ENCODE measurements at places on chromosomes 16 and 17.

GRCh38 chr17:53193044-53193443 lies 629.7 kb upstream of the KIF2B start:
- no peak for DNase-seq

DNA sequence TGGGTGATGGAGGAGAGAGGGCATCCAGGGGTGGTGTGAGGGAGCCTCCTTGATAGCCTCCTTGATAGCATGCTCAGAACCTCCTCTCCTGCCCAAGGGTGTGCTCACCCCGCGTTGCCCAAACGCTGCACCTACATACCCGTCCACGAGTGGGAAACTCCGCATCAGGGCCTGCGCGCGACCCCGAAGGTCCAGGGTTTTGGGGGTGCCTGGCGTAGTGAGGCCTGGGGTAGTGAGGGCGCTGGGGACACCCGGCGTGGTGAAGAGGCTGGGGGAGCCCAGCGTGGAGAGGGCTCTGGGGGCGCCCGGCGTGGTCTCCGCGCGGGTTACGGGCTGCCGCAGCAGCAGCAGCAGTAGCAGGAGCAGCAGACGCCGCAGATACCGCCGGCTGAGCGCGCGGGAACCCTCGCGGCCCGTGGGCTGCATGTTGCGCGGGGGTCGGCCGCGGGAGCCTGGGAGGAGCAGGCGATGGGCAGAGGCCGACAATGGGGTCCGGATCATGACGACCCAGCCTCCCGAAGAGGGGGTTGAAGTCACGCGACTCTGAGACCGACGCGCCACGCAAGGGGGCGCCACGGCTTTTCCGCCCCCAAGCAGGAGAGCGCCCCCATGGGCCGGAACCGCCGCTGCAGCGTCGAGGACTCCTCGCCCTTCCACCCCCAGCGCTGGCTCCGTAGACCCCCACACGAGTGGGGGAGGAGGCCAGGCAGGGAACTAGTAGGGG lies at the start of gene DPEP3:
Gene DPEP3, minus strand, starts transcription at position 545 of the 724 bp plus-strand sequence. Its CDS starts 119 bp downstream, at position 426.
- no peak for DNase-seq

DNA sequence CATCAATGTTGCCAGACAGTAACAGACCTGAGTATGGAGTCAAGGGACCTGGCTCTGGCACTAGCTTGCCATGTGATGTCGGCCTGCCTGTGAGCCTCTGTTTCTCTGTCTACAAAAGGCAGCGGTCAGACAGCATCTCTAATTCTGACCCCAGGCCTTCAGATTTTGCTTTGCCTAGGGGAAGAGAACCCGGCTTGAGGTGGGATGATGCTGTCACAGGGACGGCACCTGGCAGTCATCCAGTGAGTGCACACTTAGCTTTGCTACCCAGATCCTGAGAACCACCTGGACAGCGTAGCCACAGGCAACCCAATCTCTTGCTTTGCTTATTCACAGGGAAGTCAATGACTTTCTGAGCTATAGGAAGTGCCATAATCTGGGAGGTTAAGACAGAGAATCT lies 135.2 kb upstream of the SALL1 start:
- no peak for DNase-seq

- DNase-seq = no peak
These were observed 386.6 kb downstream of the SEC14L1 start for GRCh38 chr17:77527409-77527808.

GRCh38 chr16:67463059-67463458 lies 17.9 kb downstream of the ATP6V0D1 start:
- DNase-seq = no peak

DNA sequence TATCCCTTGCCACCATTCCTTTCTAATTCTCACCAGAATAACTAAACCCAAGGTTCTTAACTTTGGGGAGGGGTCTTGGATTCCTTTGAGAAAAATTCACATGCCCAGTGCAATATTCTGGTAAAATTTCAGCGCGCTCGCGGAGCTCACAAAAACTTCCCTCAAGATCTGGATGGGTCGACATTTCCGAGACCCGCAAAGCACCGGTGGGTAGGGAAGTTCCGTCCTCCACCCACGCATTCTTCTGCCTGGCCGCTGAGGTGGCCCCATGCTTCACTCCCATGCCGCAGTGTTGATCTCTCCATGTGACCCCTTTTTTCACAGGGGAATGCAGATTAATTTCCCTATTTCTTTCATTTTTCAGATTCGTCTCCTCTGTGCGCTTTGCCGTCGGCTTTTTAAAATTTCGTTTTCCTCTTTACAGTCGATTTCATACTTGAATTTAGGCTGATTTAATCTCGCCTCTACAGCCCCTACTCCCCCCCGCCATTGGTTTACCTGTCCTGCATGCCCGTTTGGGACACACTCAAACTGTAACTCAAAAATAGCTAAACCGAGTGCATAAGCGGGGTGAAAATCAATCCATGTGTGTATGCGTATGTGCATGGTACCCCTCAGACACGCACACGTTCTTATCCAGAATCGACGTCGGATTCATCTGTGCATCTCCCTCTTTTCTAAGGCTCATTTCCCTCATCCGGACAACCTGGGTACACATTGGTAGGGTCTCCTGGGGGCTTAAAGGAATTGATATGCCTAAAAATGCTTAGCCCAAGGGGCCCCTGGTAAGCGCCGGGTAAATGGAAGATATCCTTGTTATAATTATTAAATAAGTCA lies 1.4 kb upstream of the SP6 start:
- DNase-seq = no peak

DNA sequence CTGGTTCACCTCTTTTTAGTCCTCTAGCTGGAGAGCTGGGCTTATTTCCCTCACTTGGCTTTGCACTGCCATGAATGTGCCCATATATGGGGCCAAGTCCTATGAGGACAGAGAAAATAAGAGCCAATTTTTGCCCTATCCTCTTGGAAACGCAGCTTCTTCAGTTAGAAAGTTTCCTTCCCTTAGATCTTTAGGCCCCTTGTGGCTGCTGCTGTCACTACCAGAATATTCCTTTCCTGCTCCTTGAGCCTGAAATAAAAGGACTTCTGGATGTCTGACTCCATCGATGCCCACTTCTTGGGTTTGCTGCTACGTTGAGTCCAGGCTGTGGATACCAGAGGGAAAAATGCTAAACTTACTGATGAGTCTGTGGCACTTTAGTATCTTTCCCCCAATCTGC lies 487.1 kb downstream of the GRIN2A start:
- DNase-seq = no peak

DNA sequence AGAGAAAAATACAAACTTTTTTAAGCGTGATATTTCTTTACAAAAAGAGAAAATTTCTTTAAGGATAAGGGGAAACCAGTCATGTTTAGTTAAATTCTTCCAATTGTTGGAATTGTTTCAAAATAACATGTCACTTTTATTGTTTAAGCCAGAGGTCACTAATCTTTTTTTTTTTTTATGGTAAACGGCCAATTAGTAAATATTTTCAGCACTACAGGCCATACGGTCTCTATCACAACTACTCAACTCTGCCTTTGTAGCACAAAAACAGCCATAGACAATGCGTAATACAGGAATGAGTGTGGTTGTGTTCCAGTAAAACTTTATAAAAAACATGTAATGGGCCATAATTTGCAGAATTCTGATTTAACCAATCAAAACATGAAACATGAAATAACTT lies 401.4 kb downstream of the GRIN2A start:
- DNase-seq = no peak

- DNase-seq = no peak
These were observed 3.0 kb upstream of the SMARCD2 start for GRCh38 chr17:63845509-63845908.

GRCh38 chr16:78909226-78909625 lies 691.3 kb downstream of the MAF start:
- no peak for DNase-seq

DNA sequence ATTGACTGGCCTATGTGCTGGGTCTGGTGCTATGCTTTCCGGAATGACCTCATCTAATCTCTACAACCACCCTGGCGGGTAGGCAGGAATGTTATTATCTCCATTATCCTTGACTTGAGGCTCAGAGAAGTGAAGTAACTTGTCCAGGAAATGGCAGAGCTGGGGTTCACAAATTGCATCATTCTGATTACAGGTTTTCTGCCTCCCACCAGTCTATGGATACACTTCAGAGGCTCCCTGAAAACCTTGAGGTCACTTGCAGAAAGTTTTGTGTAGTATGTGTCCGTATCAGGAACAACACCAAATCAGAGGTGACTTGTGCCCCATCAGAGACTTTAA lies 19.1 kb downstream of the NOD2 start:
- no peak for DNase-seq

GRCh38 chr17:32445074-32445415 lies 735 bp downstream of the PSMD11 start:
- DNase-seq = no peak

DNA sequence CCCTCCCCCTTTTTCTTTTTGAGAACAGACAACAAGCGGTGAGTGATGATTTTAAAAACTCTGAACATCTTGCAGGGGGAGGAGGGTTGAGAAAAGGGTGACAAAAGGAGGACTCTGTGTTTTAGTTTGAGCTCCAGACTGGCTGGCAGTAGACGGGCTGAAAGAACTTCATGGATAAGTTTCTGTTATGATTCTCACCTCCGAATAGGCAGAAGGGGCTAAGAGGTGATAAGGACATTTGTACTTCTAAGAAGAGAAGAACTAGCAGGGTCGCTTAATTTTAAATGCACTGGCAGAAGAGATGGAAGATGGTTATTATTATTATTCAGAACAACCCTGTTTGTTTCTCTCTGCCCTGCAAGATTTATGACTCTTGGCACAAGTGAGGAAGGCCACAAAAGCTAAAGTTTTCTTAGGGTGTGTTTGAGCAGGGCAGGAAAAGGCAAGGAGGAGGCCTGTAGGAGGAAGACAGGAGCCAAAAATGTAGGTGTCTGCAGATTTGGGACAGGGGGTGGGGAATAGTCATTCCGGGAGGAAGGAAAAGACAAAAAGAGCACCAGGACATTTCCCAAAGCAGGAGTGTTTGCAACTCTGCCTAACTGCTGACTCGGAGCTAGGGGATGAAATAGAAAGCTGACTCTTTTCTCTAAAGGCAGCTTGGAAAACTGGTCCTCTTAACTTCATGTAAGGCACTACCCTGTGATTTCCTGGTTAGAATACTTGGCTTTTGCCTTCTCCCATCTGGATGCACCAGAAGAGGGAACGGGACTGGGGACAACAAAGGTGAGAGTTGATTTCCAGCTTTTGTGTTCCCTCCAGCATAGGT lies 11.9 kb upstream of the HOXB2 start:
- DNase-seq = no peak

GRCh38 chr16:57775661-57776469 lies 26.4 kb downstream of the KIFC3 start:
- no peak for DNase-seq

GRCh38 chr17:70976447-70976846 lies 807.1 kb downstream of the KCNJ2 start:
- DNase-seq = no peak

DNA sequence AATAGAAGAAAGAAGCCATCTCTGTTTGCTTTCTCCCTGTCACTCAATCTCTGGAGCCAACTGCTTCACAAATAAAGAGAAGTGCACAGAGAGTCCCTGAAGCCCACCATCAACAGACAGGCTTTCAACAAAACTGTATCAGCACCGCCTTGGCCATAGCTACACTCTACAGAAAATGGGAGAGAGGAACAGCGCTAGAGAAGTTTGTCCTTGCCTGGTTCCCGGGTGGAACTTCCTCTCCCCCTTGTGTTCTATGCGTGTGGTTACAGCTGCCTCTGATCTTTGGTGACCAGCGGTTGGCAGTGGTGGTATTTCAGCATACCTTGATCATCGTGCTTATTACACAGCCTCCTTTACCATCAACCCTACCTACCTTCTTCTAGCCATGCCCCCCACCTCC lies 91.4 kb upstream of the CCL2 start:
- no peak for DNase-seq

GRCh38 chr17:82743344-82744219 lies 8.2 kb downstream of the FN3K start:
- DNase-seq = no peak

DNA sequence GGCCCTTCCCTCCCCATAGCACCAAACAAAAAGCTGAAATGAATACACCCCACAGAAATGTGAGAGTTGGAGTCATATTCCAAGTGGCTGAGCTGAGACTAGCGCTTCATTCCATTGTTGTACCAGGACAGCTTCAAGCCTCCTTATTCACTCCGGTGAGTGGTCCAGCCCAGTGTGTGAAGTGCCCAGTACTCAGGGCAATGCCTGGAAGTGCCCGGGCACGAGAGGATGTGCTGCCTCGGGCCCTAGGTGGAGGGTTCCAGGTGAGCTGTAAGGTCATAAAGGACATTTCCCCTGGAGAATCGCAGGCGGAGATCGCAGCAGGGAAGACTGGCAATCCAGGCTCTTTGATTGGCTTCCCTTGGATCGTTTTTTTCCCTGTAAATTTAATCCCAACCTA lies 5.4 kb upstream of the CYLD start:
- no peak for DNase-seq

DNA sequence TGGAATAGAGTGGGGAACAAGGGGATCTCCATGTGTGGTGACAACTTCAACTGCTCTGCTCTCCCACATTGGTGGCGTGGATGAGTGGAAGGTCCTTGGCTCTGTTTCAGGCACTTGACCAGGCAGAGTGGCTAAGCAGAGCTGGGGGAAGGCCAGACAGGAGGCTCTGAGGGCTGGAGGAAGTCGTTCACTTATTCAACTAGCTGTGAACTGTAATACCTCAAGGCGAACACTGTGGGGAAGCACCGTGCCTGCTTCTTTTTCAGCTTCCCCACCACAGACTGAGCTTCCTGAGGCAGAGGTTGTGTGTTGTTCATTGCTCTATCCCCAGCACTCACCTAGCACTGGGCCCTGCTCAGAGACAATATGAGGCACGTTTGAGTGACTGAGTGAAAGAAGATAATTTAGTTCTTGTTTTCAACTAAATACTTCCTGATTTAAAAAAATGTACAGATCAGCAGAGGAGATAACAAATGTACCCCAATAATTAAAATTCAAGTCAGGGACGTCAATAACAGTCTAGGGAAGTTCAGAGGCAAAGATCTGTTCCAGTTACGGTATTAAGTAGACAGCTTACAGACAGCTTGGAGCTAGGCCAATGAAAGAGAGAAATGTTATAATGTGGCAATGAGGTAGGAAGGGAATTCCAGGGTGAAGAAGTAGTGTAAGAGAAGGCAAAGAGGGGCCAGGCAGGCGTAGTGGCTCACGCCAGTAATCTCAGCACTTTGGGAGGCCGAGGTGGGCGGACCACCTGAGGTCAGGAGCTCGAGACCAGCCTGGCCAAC lies 34.7 kb downstream of the MYO18A start:
- DNase-seq = peak; percentile 41

- no peak for DNase-seq
These were observed 23.9 kb downstream of the AMFR start for GRCh38 chr16:56401482-56401881.

GRCh38 chr17:77377710-77378235 lies 237.0 kb downstream of the SEC14L1 start:
- no peak for DNase-seq

DNA sequence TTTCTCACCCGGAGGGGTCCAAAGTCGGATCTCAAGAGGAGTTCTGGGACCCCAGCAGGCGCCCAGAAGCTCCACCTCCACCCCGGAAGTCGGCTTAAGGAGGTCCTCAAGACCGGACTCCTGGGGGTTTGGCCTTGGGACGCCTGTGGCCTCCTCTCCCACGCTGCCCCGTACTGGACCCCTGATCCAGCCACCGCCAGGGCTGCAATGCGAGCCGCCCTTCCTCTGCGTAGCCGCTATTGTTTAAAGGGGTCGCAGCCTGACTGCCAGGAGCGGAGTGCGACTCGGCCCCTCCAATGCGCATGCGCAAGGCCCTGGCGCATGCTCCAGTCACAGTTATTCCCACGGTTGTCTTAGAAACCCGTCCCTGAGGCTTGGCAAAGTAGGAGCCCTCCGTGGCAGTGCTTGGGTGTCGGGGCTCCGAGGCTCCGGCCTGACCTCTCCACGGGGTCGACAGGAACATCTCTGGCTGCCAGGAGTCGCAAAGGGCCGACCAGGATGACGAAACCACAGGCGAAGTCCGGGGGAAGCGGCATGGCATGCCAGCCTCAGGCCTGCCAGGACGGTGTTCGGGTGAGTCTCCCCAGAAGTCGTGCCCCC lies 719.0 kb downstream of the KCNJ18 start:
- no peak for DNase-seq

GRCh38 chr17:5861246-5861645 lies 208.9 kb upstream of the WSCD1 start:
- no peak for DNase-seq
